ENCODE measurements at places on chromosomes 2 and 18. TPM values are rescaled to one million over a fixed set of nuclear protein-coding genes. Genes with fewer than 3 reads are reported as not detected.

IMPACT gene
- 25.4 TPM for total RNA-seq

SERPINB4 gene
- total RNA-seq: not detected

TMEM178A gene
- 1.5 TPM for total RNA-seq

STK16 gene
- 34.8 TPM for total RNA-seq

GATA6 gene
- 29.3 TPM for total RNA-seq

FAM124B gene
- 3.6 TPM for total RNA-seq

NOP58 gene
- total RNA-seq: 51.5 TPM

NEUROD1 gene
- total RNA-seq: not detected

CYP1B1 gene
- 37.8 TPM for total RNA-seq

SPEG gene
- 11.1 TPM for total RNA-seq

MSH2 gene
- 17.7 TPM for total RNA-seq

CDH7 gene
- not detected for total RNA-seq

CFAP65 gene
- total RNA-seq: not detected

HMSD gene
- total RNA-seq: not detected

CPO gene
- total RNA-seq: 0.13 TPM

DNAJC10 gene
- 223 TPM for total RNA-seq
